ENCODE measurements at places on chromosomes 1 and 21.

DNA sequence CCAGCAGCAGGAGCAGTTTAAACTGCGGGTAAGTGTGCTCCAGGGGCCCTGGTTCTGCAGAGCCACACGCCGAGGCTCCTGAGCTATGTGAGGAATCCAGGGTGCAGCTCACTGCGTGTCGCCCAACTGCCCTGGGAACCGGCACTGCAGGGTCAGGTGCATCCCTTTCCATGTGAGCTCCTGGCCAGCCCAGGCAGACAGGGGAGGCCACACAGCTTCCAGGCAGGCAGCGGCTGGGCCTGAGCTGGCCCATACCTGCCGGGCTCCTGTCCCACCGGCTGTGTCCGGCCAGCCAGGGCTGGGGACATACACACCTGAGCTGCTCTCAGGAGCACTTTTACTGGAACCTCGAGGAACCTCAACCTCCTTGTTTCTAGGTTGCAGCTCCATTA is 18.6 kb upstream of the COL18A1 start:
- no peak for DNase-seq

DNA sequence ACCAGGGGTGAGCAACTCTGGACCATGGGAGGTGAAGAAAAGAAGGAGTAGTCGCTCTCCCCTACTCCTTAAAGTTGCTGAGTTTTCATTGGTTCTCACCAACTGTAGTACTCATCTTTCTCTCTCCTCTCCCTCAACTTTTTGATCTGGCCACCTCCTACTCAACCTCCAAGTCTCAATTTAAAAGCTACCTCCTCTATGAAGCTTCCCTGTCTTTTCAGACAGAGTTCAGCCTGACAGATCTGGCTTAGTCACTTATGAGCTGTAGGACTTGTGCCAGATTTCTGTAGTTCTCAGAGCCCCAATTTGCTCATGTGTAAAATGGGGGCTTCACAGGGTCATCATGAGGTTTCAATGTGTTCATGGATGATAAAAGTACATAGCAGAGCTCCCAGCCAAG is 34.5 kb upstream of the HTR1D start:
- DNase-seq: no peak

GRCh38 chr1:11316701-11317100 is 43.7 kb downstream of the UBIAD1 start:
- DNase-seq: no peak

DNA sequence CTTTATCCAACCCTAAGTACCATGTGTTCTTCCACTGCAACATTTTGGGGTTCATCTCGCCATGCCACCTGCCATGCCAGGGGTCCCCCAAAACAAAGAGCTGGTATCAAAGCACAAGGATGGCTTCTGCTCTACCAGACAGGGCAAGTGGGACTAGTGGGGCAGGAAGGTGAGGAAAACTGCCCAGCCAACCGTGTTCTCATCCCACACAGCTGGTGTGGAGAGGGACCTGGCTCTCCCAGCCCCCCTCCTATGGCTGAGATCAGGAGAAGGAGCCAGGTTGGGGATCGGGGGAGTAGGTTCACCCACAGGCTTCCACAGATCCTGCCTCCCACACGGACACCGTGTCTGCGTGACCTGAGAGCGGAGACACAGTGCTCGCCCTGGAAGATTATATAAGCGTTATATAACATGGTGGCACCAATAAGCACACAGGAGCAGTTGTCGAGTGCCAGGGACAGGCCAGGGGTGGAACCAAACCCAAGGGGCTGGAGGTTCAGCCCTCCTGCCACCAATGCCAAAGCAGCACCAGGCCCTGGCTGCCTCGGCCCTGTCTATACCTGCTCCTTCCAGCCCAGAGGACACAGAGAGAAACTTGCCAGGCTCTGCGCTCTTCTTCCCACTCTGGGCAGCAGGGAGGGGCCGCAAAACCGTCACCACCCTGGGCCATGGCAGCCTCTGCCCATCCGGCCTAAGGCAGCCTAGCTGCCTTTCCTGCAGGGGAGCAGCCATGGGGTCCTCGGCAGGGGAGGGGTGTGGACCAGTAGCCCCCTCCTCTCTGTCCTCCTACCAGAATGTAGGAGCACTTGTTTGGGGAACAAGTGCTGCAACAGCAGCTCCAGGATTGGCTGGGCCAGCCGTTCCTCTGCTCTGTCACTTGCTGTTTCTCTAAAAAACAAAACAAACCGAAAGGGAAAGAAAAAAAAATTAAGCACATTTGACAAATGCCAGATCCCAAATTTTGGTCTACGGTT is 43.5 kb downstream of the CD34 start:
- no peak for DNase-seq

- no peak for DNase-seq
Measured at GRCh38 chr1:189786761-189787160, 690.9 kb downstream of the BRINP3 start.

GRCh38 chr1:168273575-168273974 is 7.1 kb upstream of the TBX19 start:
- DNase-seq: no peak

DNA sequence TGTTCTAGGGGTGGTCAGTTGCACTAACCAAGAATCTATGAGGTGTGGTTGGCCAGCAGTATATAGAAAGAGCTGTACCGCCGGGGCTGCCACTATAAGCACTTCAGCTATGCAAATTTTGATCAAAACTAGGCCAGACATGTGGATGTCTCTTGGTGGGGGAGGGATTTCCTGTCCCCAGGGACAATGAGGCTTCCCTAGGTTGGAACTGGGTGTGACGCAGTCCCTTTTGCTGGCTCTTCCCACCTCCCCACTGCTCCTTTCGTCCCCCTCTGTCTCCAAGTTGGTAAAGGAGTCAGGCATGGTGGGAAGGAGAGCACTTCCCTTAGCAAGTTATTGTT is 13.6 kb downstream of the SDCCAG8 start:
- DNase-seq: no peak

DNA sequence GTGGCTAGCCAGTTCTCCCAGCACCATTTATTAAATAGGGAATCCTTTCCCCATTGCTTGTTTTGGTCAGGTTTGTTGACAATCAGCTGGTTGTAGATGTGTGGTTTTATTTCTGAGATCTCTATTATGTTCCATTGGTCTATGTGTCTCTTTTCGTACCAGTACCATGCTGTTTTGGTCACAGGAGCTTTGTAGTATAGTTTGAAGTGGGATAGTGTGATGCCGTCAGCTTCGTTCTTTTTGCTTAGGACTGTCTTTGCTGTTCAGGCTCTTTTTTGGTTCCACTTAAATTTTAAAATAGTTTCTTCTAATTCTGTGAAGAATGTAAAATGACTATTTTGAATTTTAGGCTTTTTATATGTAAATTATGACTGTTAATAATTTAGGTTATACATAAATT is 68.9 kb downstream of the WDR64 start:
- no peak for DNase-seq

- DNase-seq: no peak
Measured at GRCh38 chr1:55697997-55698535, 482.9 kb upstream of the USP24 start.

- no peak for DNase-seq
Measured at GRCh38 chr1:151545542-151545941, 5.4 kb downstream of the TUFT1 start.

- peak; percentile 23 for DNase-seq
Measured at GRCh38 chr1:228374711-228375577, 31.7 kb downstream of the TRIM11 start.

- DNase-seq: no peak
Measured at GRCh38 chr1:221157026-221157761, 278.0 kb downstream of the HLX start.

DNA sequence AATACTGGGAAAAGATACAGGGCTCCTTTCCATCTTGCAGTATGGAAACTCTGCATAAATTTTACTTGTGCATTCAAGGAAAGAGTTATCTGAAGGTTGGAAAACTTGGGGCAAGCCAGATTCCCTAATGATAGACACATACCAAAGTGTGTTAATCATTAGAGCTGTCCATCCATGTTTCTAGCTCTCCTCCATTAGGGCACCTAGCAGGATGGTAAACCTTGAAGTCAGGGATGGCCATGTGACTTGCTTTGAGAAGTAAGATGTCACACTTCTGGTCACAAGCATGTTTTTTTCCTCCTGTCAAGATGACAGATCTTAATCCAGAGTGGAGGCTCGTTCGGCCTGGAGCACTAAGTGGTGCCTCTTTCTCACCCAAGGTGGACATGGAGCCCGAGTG is 241.9 kb upstream of the RUNX1 start:
- no peak for DNase-seq

- DNase-seq: no peak
Measured at GRCh38 chr1:4000811-4001251, 100.8 kb upstream of the C1orf174 start.

- no peak for DNase-seq
Measured at GRCh38 chr1:221022331-221022730, 143.1 kb downstream of the HLX start.

GRCh38 chr1:10947181-10947580 is 65.3 kb upstream of the TARDBP start:
- DNase-seq: no peak

- DNase-seq: no peak
Measured at GRCh38 chr1:230201445-230201844, 134.4 kb downstream of the GALNT2 start.

DNA sequence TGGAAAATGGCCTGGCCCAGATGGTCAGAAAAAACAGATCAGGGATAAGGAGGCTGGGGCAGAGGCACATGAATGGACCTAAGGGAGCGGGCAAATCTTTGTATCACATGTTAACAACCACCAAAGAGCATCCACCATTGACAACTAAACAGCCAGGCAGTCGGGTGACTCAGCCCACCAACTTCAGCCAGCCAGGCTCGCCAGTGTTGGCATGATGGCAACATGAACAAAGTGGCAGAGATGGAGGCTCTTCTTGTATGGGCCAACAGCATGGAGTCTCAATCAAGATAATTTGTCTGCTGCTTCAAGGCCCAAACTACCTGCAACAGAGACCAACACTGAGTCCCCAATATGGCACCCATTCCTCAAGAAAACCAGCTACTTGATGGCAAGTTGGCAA is 16.5 kb upstream of the KIAA1614 start:
- DNase-seq: no peak

DNA sequence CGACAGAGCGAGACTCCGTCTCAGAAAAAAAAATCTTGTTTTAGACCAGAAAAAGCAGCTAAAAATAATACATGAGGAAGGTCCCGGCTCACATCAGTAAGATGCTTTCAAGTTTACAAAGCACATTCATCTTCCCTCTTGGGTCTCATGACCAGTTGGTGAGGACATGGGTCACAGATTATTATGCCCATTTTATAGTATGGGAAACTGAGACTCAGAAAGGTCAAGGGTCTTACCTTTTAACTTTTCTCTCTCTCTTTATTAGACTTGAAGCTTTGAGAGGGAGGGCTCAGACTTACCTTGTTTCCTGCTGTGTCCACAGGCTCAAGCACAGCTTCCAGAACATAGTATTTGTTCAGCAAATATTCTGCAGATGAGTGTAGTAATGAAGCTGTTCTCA is 13.2 kb upstream of the RCC2 start:
- DNase-seq: no peak

GRCh38 chr1:15308135-15308534 is 61.1 kb downstream of the FHAD1 start:
- DNase-seq: no peak

- no peak for DNase-seq
Measured at GRCh38 chr1:65141394-65141793, 6.6 kb upstream of the AK4 start.

- no peak for DNase-seq
Measured at GRCh38 chr1:226350519-226350865, 41.5 kb upstream of the LIN9 start.

- no peak for DNase-seq
Measured at GRCh38 chr1:3168678-3169077, 99.7 kb downstream of the PRDM16 start.

GRCh38 chr1:12294076-12294475 is 64.2 kb downstream of the VPS13D start:
- DNase-seq: no peak

- no peak for DNase-seq
Measured at GRCh38 chr1:61184714-61185106, 102.3 kb downstream of the NFIA start.

GRCh38 chr1:53183095-53183990 is 13.3 kb upstream of the CPT2 start:
- DNase-seq: no peak

GRCh38 chr1:232954594-232955365 is 4.4 kb downstream of the NTPCR start:
- DNase-seq: no peak

- no peak for DNase-seq
Measured at GRCh38 chr1:186155594-186155993, 219.5 kb downstream of the TPR start.

DNA sequence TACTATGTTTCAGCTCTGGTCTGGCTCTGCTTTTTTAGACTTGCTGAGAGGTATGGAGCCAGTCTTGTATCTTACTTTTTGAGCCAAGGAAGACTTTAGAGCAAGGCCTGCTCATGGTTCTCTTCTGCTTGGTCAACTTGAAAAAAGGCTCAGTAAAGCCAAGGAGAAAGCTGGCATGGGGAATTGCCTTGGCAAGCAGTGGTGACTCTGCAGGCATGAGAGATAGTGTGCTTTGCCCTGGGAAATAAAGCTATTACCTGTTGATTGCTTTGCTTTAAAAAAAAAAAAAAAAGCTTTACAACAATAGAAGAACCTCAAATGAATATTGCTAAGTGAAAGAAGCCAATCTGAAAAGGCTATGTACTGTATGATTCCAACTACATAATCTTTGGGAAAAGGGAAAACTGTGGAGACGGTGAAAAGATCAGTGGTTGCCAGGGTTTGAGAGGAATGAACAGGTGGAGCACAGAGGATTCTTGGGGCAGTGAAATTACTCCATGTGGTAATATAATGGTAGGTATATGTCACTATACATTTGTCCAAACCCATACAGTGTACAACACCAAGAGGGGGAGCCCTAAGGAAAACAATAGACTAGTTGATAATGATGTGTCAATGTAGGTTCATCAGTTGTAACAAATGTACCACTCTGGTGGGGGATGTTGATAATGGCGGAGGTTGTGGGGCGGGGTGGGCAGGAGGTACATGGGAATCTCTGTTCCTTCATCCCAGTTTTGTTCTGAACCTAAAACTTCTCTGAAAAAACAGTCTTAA is 87.6 kb downstream of the HMCN1 start:
- DNase-seq: no peak

- no peak for DNase-seq
Measured at GRCh38 chr21:16678429-16679160, 834.2 kb upstream of the CXADR start.

- no peak for DNase-seq
Measured at GRCh38 chr1:225866981-225867380, 15.2 kb downstream of the TMEM63A start.

DNA sequence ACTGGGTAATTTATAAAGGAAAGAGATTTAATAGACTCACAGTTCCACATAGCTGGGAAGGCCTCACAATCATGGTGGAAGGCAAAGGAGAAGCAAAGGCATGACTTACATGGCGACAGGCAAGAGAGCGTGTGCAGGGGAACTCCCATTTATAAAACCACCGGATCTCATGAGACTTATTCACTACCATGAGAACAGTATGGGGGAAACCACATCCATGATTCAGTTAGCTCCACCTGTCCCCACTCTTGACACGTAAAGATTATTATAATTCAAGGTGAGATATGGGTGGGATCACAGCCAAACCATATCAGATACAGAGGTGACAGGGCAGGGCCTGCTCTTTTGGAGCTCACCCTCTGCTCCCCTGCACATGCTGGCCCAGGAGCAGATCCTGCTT is 31.4 kb upstream of the TMEM61 start:
- DNase-seq: no peak

GRCh38 chr1:210298936-210299335 is 29.8 kb upstream of the HHAT start:
- DNase-seq: no peak

GRCh38 chr1:158329733-158330132 is 1.6 kb downstream of the CD1B start:
- no peak for DNase-seq

Data from GM12892 (cell line).